ENCODE measurements at places on chromosomes 2 and 18.

DNA sequence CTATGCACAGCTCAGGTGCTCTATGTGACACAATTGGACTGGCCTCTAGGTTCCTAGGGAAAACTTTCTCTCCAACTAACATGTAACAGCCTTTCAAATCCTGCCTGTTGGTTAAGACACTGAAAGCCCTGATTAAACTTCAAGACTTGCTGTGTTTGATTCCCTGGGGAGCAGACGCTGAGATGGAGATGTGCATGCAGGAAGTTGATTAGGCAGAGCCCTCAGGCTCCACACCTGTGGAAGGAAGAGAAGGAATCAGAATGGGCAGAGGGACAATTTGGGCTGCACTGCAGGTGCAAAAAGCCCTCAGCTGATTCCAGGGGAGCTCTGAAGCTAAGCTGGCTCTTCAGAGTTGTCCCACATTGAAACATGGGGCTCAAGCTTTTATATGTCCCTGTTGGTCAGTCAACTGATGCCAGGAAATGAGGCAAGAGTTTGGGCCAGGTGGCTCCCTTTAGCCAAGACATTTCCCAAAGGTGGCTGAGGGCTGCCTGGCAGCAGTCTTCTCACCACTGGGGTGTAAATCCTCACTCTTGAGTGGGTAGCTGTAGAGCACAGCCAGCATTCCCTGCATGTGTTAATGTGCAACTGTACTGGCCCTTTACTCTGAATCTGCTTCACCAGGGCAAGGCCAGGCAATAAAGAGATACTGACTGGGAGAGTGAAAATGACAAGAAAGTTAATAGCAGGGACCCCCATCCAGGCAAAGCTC, 199.5 kb upstream of the DDX18 start:
- DNase-seq, result no peak

DNA sequence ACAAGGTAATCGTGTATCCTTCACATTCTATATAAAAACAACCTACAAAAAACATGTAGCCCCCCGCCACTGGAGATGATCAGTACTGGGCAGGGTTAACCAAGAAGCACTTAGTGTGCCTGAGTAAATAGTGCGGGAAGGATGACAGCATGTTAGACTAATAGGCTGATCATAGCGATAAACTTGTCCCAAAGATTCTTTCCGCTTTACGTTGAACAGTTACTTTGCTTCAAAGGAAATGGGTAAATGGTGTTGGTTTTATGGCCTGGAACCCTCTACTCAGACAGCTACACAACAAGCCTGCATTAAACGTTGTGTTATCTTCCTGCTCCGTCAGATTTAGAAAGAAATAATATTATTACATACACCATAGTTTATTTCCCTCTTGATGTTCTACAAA, 67.7 kb downstream of the CTAGE1 start:
- no peak for DNase-seq

GRCh38 chr18:10329101-10329500, 125.3 kb upstream of the APCDD1 start:
- peak; percentile 50 for DNase-seq

DNA sequence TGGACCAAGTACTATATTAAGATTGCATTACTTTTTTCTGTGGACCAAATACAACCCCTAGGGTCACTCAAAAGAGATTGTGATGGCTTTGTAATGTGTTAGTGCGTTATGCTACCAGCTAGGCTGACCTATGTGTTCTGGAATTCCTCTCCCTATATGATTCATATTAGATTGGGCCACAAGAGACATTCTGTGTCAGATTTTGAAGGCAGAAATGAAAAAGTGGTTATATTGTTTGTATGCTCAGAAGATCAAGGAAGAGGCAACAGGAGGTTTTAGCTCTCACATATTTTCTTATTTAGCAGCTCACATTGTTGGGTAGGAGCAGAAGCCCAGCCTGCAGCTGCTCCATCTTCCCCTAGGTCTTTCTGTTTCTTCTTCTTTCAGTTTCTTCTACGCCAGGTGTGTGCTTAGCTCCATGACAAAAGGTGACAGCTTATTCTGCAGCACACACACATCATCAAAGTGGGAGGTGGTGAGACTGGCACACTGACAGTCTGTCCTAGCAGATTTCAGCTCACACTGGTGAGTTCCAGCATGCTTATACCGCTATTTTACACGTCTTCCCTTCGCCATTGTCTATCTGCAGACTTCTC, 156.8 kb upstream of the UBE2E3 start:
- DNase-seq, result no peak

- no peak for DNase-seq
Measured at GRCh38 chr2:3403587-3404334, 24.3 kb downstream of the TRAPPC12 start.

Data from WERI-Rb-1 (cell line).